ENCODE measurements at places on chromosomes 4 and X.
A peak's percentile ranks its signal among the peaks of the same experiment; 100 is the strongest.

DNA sequence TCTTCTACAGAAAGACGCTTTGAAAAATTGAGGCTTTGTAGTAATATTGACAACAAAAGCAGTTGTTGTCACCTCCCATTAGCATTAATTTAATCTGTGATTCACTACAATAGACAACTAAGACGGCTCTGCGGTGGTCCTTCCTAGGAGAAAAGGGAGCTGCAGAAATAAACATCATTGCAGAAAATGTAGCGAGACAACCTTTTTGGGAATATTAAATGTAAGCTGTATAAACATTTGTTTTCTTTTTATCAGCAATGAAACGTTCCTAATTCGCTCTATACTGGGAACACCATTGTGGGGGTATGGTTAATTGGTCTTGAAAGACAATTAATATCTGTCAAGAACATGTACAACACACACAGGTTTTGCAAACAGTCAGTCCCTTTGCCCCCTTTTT lies 583.3 kb upstream of the TENM3 start:
- no peak for DNase-seq

DNA sequence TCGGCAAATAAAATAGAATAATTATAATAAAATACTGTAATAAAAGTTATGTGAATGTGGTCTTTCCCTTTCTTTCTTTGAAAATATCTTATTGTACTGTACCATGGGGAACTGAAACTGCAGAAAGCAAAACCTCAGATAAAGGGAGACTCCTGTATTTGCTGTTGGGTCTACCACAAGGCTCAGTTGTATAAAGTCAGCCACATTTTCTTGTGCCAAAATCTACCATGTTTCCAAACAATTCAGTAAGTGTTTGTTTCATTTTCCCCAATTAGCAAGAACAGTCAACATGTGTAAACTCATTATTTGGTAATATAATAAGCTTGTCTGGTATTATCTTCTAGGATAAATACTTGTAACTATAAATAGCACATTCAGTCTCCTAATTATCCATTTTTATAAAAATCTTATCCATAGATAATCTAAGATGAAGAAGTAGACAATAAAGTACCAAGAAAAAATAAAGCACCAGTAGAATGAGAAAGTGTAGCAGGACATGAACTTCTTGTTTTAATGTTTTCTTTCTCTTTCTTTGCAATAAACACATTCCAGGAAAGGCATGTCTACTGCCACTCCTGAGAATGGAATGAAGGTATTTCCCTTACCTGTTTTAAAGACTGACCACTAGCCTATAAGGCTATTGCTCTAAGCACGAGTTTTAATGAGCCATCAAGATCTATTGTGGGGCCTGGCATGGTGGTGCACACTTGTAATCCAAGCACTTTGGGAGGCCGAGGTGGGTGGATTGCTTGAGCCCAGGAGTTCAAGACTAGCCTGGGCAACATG lies 15.0 kb upstream of the OTUD4 start:
- DNase-seq: no peak

DNA sequence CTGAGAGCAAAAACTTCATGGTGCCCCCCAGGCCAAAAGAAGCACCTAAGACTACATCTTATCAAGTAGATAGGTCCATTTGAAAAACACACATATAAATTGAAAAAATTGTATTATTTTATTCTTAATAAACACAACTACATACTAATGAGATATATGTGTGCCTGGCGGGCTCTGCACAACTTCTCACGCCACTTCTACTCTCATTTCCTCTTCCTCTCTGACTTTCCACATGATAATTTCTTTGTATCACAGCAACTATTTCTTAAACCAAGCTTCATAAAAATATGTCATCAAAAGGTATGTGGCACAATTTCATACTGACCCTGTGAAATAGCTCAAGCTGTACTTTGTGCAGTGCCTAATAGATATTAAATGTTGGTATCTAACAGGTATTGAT lies 10.7 kb upstream of the NPY2R start:
- DNase-seq: no peak

GRCh38 chr4:168771251-168771650 lies 238.8 kb downstream of the CBR4 start:
- DNase-seq: no peak

DNA sequence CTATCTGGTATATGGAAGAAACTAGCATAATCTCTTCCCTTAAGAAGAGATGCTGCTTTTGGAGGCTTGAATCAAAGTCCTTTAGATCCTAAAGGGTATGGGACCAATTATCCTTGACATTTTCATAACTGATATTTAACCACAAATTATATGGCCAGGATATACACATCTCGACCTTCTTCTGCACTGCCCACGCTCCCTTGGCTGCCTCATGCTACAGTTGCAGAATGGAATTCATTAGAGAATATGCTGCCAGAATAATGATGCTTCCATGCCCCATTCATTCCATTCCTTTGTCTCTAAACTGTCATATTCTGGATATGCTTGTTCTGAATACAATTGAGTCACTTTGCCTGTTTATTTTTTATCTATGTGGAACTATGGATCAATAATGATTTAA lies 157.1 kb upstream of the PACRGL start:
- DNase-seq: no peak

DNA sequence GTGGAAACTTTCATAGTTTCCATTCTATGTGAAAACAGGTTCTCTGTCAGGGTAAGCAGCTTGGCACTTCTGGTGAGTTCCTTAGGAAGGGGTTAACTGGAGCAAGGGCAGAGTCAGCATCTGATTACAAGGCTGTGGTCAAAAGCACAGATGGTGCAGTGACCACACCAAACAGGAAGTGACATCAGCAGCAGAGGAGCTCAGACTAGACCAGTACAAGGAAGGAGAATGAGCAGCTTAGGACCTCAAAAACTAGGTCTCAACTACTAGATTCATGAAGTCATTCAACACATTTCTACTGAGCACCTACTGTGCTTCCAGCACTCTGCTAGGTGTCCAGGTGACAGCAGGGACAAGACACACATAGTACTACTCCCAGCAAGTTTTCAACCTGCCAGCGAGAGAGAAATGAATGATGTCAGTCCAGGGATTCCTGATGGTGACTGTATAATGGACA lies 130.2 kb downstream of the AMELX start:
- DNase-seq: no peak

DNA sequence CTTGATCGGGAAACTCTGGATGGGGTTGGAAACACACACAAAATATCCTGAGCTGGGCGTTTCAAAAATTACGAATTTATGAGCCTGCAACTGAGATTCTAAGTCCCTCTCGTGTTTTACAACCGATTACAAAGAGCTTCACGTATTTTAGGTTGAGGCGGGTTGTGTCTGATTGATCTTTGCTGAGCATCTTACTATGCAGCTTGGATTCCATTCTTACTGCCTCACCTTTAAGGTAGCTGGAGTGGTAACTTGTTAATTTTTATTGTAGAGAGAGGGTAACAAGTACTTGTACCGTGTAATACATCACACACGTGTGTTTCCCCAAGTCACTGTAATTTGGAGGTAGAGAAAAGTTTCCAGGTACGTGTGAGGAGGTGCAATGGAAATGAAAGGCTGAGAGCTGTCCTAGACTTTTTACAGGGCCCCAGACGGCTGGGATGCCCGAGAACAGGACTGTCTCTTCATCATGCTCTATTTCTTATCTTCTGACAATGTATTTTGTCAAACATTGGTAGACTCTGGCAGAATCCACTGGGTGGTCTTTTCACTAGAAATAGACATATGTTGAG lies 97.8 kb upstream of the TENM3 start:
- no peak for DNase-seq

GRCh38 chrX:118208481-118208880 lies 91.9 kb upstream of the KLHL13 start:
- no peak for DNase-seq

DNA sequence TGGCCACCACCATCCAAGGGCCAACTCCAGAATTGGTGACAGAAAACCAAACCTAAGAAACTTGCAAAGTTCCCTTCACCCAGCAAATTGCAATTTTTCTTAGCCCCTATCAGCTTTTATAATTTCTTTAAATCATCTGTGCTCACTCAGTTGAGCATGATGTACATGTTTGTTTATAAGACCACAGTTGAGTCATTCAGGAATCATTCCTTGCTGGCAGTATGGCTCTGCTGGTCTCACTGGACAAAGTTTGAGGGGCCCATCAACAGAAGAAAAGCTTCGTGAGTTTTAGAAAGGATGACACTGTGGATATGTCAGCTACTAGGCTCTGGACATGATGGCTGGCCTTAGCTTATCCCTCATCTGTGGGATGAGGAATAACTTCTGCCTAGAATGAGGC lies 4.0 kb downstream of the TRPC5 start:
- DNase-seq: no peak

- no peak for DNase-seq
These were observed 234.7 kb downstream of the DKK2 start for GRCh38 chr4:106801386-106801785.

DNA sequence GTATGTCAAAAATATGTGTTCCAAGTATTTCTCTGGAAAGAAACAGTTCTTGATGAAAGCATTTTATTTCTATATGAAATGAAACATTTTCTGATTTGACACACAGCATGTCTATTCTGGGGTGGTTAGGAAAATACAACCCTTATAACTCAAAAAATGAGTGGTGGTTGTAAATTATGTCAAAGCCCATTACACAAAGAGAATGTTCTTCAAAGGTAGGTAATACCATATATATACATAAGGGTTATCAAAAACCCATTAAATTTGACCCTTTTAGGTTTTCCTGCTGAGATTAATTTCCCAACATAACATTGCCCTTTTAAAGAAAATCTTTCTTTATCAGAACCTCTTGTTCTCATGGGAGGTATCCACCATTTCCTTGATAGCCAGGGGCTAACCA lies 420.5 kb upstream of the TECRL start:
- DNase-seq: no peak

- no peak for DNase-seq
These were observed 452 bp upstream of the RAI2 start for GRCh38 chrX:17861489-17862011.

GRCh38 chrX:113644426-113644825 lies 803.8 kb upstream of the AMOT start:
- DNase-seq: no peak

DNA sequence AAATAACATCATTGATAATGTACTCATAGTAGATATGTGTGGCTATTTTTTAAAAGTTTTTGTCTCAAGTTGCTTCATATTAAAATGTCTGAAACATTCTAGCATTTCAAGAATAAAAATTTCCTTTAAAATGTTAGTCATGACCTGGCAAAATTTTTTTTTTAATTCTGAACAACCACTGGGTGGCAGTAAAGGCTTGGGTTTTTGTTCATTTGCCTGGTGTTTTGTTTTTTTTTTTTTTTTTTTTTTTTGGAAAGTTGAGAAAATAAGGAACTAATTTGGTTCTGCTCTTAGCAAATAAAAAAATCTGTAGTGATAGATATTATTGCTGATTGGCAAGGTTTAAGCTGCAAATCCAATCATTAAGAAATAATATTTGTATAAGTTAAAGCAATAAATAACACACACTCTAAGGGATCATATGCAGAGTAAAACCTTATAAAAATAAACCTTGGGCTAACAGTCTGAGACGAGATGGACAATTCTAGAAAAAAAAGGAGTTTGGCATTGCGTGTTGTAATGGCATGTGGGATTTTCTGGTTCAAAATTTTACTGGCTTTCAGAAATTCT lies 81.4 kb downstream of the CEP44 start:
- DNase-seq: no peak

GRCh38 chrX:55118574-55118973 lies 29.8 kb downstream of the PAGE2 start:
- DNase-seq: no peak

- DNase-seq: no peak
These were observed 826.1 kb downstream of the STPG2 start for GRCh38 chr4:97317201-97317600.

GRCh38 chr4:39464886-39465501 lies 6.1 kb downstream of the LIAS start:
- no peak for DNase-seq

GRCh38 chr4:165208221-165208652 lies 876 bp downstream of the KLHL2 start:
- DNase-seq: no peak

DNA sequence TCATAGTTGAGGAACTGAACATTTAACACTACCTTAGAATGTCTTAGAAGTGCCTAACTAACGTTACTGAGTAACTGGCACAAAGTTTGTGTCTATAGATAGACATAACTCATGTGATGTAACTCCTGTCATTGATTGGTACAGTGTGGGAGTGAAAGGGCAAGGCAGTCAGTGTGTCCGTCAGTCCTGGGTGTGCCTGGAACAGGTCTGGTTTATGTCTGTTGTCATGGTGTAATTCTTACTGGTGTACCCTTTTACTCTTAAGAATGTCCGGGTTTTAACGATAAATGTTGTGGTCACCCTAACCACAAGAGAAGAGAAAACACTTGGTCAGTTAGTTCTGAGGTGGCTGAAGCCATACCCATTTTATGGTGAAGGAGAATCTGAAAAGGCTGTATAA lies 93.1 kb upstream of the ESX1 start:
- DNase-seq: no peak

DNA sequence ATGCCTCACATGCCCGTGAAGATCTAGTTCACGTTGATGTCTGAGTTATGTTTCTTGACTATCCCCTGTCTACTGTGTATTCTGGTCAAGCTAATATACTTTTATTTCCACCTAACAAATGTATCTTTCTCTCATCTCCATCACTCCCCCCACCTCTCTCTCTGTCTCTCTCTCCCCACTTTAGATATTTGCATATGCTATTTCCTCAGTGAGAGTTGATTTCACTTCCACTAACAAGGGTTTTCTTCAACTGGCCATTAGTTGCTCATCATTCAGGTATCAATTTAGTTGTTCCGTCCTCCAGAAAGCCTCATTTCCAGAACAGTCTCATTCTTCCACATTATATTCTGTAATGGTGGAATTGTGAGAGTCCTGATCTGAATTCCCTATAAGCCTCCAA lies 1777.8 kb upstream of the TENM3 start:
- no peak for DNase-seq

GRCh38 chr4:15077969-15078368 lies 75.7 kb downstream of the CPEB2 start:
- DNase-seq: no peak

GRCh38 chrX:47706575-47706974 lies 47.6 kb upstream of the UXT start:
- no peak for DNase-seq

DNA sequence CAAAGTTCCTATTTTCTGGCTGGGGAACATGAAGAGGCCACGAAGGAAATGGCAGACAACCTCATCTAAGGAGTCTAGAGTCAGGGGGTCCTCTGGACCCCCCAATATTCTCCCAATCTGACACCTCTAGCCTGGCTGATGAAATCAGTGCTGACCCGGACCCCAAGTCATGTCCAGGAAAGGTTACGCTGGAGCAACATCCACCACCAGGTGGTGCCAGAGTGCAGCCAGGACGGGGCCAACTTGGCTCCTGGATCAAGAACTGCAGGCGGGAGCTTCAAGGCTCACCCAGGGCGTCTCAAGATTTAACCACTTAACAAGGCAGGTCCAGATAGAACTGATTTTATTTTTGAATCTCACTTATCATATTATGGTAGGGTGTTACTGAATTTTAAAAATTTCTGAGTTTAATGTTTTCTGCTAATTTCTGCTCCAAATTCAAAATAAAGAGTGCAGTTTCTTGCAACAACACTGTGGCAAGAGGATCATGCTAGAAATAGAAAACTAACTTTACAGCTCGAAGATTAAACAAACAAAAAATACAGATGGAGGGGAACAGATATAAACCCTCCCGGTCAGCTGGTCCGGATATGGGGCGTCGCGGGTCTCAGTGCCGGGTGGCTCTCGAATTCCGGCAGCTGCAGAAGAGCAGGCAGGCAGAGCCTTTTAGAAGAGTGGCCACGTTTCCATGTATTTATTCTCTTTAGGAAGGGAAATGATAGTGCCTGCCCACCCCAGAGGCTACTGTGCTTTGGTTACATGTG lies 135.5 kb downstream of the AFAP1 start:
- DNase-seq: peak; percentile 70

Data from stimulated activated CD8-positive, alpha-beta memory T cell treated with anti-CD3 and anti-CD28 coated beads, Interleukin-15, amount 100 ng/mL, for 48 hours (primary cell).